Camera-type eye (tissue), 1 donor: ENCODE measurements at places on chromosomes 13 and 19. TPM values are rescaled to one million over a fixed set of nuclear protein-coding genes. Genes with fewer than 3 reads are reported as not detected.

Gene HSPH1
- 92.1 TPM for total RNA-seq

Gene TMC4
- 6.8 TPM for total RNA-seq

Gene COL5A3
- 31.9 TPM for total RNA-seq

Gene GPATCH1
- 18.3 TPM for total RNA-seq

Gene IPO5
- total RNA-seq: 202 TPM

Gene MYH14
- 29.9 TPM for total RNA-seq
